Spinal cord (tissue), 10 donors: ENCODE measurements at places on chromosomes 1 and 21. TPM values are rescaled to one million over a fixed set of nuclear protein-coding genes. Genes with fewer than 3 reads are reported as not detected.

- no peak overlapping the region for H3K4me3 ChIP-seq
- DNase-seq: no peak
- no peaks in the 10 kb centered on the region for H3K36me3 ChIP-seq
- H3K27me3 ChIP-seq: no peaks in the 10 kb centered on the region
- H3K27ac ChIP-seq: no peak overlapping the region
Measured at GRCh38 chr1:194534784-194535183, 1348.4 kb upstream of the B3GALT2 start.

Gene OR2L2
- 0.39 TPM for total RNA-seq

- H3K36me3 ChIP-seq: no peaks in the 10 kb centered on the region
- H3K27me3 ChIP-seq: no peaks in the 10 kb centered on the region
- no peak overlapping the region for H3K27ac ChIP-seq
- no peak for DNase-seq
- H3K4me3 ChIP-seq: no peak overlapping the region
Measured at GRCh38 chr1:239218301-239218700, 168.1 kb upstream of the CHRM3 start.

DNA sequence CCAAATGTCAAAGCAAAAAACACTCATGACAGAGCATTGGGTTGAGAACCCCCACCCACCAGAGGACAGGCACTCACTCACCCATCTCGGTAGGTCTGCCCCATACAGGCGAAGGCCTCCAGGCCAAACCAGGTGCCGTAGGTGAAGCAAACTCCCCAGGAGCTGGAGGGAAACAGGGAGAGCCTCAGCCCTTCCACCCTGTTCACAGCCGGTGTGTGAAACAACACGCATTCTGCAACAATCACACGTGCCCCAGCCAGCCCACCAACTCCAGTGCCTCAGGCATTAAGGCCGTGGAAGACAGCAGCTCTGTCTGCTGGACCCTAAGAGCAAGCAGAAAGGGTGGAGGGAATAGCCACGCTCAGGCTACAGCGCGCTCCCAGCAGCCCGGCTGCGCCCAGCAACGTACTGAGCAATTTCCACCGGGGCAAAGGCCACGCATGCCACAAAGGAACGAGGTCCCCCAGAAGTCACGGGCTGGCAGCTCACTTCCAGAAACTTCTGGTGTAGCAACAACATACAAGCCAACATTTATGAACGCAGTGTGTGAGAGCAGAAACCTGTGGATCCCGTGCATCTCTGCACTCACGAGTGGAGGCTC is 11.4 kb upstream of the SPATC1L start:
- peaks cover 63% of the 10 kb centered on the region for H3K36me3 ChIP-seq
- H3K27me3 ChIP-seq: no peaks in the 10 kb centered on the region
- H3K4me1 ChIP-seq: no peaks in the 10 kb centered on the region
- H3K4me3 ChIP-seq: no peak overlapping the region

Gene SERINC2
- 2.3 TPM for total RNA-seq

Gene SHE
- 10.5 TPM for total RNA-seq

DNA sequence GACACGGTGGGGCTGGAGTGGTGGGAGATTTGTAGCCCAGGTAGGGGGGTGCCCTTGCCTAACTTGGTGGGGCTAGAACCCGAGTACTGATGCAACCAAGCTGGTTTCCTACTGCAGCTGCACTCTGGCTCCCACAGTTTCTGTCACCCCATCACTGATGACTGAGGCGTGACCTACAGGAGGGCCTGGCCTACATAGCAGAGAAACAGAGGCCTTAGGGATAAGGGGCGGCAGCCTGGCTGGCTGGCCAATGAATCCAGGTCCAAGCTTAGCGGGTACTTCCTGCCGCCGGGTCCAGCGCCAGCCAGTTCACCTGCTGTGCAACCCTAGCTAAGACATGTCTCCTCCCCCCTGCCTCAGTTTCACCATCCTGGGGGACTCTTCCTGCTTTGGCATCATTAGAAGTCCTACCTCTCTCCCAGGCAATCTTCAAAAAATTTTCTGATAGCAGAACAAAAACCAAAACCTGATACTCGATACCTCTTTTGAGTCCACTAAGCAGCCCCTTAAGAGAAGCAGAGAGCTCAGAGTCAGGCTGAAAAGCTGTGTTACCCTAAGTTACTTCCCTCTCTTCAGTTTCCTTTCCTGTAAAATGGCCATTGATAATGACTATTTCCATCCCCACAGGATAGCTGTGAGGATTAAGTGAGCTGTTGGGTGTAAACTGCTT is 27.3 kb upstream of the RNF19B start:
- peaks cover 10% of the 10 kb centered on the region for H3K4me1 ChIP-seq
- no peaks in the 10 kb centered on the region for H3K36me3 ChIP-seq
- no peak for DNase-seq
- no peak overlapping the region for H3K4me3 ChIP-seq

GRCh38 chr21:41520560-41521442 is 12.8 kb upstream of the TMPRSS2 start:
- no peaks in the 10 kb centered on the region for H3K4me1 ChIP-seq
- DNase-seq: no peak
- no peak overlapping the region for H3K4me3 ChIP-seq
- H3K36me3 ChIP-seq: no peaks in the 10 kb centered on the region
- no peaks in the 10 kb centered on the region for H3K27me3 ChIP-seq

GRCh38 chr1:155940993-155941844 is at the start of gene RXFP4:
TSS of gene RXFP4 (plus strand) at chr1:155941638. CDS start at chr1:155941710, 72 bp downstream.
- no peaks in the 10 kb centered on the region for H3K27me3 ChIP-seq
- H3K4me3 ChIP-seq: no peak within 1 kb of the TSS
- no peak for DNase-seq
- peaks cover 11% of the 10 kb centered on the region for H3K36me3 ChIP-seq
- peak within 1 kb of the TSS; percentile 78 for H3K27ac ChIP-seq

DNA sequence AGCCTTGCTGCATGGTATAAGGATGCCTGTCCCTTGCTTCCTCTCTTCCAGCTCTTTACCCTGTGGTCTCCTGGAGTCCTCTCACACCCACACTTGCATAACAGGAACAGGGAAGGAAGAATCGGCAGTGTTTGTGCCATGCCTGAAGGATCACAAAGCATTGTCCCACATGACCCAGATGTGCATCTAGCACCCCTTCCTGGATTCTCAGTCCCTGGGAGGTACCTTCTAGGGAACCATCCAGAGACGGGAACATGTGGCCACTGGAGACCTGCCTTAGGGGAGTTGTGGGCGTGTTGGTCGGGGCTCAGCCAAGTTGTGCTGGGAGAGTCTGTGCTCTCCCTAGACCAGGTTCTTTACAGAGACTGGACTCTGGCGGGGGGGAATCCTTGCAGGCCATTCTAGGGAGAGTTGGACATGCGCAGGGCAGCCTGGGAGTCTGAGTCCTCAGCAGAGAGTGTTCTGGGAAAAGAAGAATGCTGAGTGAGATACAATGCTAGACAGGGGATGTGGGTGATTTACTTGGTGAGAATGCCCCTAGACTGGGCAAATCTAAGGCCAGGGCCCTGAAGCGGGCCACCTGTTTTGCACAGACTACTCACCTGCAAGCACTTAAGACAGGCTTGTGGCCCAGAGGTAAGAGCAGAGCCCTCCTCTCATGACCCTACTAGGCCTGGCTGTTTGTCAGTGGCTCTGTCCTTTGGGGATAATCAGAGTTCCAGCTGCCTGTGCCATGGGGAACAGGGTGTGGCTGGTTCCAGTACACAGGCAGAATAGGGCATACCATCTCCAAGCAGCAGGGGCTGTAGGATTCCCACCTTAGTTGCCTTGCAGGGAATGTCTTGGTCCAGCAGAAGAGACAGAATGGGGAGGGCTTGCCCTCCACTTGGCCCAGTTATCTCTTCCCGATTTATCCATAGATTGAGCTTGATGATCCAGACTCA is 89.8 kb downstream of the MAN1C1 start:
- peaks cover 18% of the 10 kb centered on the region for H3K4me1 ChIP-seq
- DNase-seq: no peak
- H3K27me3 ChIP-seq: no peaks in the 10 kb centered on the region
- H3K4me3 ChIP-seq: no peak overlapping the region

Gene NBPF4
- total RNA-seq: 0.10 TPM

Gene FCMR
- total RNA-seq: 0.89 TPM

Gene KCNK1
- total RNA-seq: 10.5 TPM

DNA sequence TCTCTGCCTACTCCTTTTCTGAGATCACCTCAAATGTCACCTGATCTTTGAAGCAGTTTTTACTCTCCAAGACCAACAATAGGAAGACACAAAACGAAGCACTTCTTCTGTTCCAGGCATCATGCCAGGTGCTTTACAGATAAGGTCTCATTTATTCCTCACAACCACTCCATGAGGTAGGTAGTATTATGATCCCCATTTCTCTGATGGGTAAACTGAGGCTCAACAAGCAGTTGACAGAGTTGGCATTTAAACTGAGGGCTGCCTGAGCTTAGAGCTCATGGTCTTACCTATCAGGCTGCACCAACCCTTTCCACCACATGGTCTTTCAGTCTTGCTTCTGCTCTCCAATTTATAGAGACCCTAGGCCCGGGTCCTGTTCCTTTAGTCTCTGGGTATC is 147.2 kb upstream of the JUN start:
- H3K4me3 ChIP-seq: no peak overlapping the region
- peaks cover 4% of the 10 kb centered on the region for H3K4me1 ChIP-seq
- H3K36me3 ChIP-seq: no peaks in the 10 kb centered on the region
- DNase-seq: no peak
- H3K27ac ChIP-seq: no peak overlapping the region

GRCh38 chr21:35351434-35351833 is 302.3 kb upstream of the RUNX1 start:
- no peaks in the 10 kb centered on the region for H3K4me1 ChIP-seq
- no peak overlapping the region for H3K27ac ChIP-seq
- no peaks in the 10 kb centered on the region for H3K36me3 ChIP-seq
- no peak overlapping the region for H3K4me3 ChIP-seq
- no peaks in the 10 kb centered on the region for H3K27me3 ChIP-seq
- no peak for DNase-seq

Gene LDLRAD1
- not detected for total RNA-seq

Gene HAX1
- total RNA-seq: 64.3 TPM

Gene HSPA6
- total RNA-seq: 25.8 TPM

DNA sequence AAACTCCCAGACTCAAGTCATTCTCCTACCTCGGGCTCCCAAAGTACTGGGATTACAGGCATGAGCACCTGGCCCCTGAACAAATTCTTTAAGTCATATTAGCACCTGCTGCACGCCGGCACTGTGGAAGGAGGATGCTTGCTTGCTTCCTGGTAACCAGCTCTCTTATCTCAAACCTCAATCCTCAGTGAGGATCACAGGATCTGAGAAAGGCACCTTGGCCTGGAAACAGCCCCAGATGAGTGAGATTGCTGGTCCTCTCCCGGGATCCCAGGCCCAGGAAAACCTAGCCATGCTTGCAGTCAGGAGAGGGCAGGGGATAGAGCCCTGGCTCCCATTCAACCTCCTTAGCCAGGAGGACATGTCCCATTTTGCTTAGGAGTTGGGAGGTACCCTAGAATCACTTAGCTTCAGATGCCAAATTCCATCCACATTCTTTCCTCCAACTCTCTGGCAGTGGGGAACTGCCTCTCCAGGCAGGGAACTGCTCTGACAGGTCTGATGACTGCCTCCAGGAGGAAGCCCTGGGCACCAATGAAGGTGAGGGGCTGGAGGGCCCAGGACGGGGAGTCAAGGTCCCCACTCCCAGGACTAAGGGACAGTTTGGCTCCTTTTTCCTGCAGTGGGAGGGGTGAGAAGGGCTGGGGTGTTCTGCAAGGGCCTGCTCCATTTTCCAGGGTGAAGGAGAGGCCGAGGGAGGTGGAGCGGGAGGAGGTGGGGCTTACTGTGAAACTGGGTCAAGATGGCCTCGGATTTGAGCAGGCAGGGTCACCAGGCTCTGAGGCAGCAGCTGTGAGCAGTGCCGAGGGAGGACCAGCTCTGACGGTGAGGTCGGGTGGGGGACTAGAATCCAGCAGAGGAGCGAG is 9.5 kb downstream of the GPR37L1 start:
- H3K4me3 ChIP-seq: no peak overlapping the region
- H3K4me1 ChIP-seq: peaks cover 86% of the 10 kb centered on the region
- peaks cover 54% of the 10 kb centered on the region for H3K36me3 ChIP-seq
- DNase-seq: peak; percentile 70
- no peaks in the 10 kb centered on the region for H3K27me3 ChIP-seq

DNA sequence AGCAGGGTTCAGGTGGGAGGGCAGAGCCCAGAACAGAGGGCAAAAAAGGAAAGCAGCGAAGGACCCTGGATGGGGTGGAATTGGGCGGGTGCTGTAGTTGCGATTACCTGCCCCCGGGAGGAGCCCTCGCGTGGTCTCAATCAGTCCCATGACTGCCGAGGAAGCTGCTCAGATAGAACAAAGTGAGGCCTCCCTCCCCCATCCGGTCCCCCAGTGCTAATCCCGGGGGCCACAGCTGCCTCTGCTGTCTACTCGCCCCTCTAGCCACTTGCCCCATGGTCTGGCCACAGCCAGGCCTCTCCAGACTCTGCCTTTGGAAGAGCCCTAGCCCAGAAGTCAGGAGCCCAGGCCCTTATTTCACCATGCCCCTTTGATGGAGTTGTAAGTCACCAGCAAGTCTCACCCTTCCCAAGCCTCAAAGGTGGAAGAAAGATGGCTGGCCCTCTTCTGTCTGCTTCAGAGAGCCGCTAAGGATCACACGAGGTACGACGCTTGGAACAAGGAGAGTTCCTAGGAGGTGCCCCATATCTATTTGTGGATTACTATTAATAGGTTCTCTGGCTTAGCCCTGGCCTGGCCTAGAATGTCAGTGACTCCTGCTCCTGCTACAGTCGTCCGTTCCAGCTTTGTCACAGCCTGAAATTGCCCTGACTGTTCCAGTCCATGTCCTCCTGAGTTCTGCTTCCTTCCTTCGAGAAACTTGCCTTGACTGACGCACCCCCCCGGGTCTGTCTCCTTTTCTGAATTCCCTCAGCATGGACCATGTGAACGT is 16.4 kb downstream of the ECHDC2 start:
- peaks cover 3% of the 10 kb centered on the region for H3K36me3 ChIP-seq
- H3K27ac ChIP-seq: no peak overlapping the region
- no peaks in the 10 kb centered on the region for H3K27me3 ChIP-seq
- H3K4me1 ChIP-seq: no peaks in the 10 kb centered on the region
- no peak overlapping the region for H3K4me3 ChIP-seq
- DNase-seq: no peak

Gene CYP4Z1
- 1.1 TPM for total RNA-seq

Gene AIM2
- 2.8 TPM for total RNA-seq

Gene LHX8
- total RNA-seq: not detected

Gene KRTAP21-2
- not detected for total RNA-seq
